ENCODE measurements at places on chromosomes 7 and 10.

DNA sequence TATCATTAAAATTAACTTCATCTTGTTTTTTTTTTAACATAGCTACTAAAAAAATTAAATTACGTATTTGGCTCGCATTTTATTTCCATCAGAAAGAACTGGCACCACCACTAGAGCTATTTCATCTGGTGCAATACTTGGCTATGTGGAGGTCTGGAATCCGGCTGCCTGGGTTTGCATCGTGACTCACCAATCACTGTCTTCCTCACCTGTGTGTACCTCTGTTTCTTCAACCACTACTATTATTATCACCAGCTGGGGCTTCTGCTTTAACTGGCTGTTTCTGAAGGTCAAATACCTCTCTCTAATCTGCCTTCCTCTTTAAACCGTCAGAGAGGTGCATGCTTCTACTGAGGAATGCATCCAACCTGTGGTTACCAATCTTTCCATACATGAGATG, 6.5 kb downstream of the WDR91 start:
- no peak for DNase-seq

GRCh38 chr7:108283252-108283651, 153.1 kb upstream of the LAMB4 start:
- no peak for DNase-seq

DNA sequence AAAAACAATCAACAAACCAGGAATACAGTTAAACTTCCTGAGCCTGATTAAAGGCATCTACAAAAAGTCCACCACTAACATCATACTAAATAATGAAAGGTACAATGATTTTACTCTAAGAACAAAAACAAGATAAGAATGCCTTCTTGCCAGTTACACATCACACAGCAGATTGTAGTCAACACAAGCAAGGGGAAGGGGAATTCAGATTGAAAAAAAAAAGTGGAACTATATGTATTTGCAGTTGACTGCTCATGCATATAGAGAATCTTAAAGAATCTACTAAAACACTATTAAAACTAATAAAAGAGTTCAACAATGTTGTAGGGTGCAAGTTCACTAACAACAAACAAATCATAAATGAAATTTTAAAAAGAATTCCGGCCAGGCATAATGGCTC, 28.5 kb downstream of the ZNF33B start:
- no peak for DNase-seq

- no peak for DNase-seq
These were observed 397.2 kb downstream of the SUGCT start for GRCh38 chr7:40531956-40532355.

GRCh38 chr10:107577221-107577620, 412.7 kb upstream of the SORCS1 start:
- no peak for DNase-seq

- no peak for DNase-seq
These were observed 19.4 kb upstream of the MINDY3 start for GRCh38 chr10:15879663-15880062.

- no peak for DNase-seq
These were observed 106.6 kb downstream of the GRID1 start for GRCh38 chr10:86259901-86260562.

DNA sequence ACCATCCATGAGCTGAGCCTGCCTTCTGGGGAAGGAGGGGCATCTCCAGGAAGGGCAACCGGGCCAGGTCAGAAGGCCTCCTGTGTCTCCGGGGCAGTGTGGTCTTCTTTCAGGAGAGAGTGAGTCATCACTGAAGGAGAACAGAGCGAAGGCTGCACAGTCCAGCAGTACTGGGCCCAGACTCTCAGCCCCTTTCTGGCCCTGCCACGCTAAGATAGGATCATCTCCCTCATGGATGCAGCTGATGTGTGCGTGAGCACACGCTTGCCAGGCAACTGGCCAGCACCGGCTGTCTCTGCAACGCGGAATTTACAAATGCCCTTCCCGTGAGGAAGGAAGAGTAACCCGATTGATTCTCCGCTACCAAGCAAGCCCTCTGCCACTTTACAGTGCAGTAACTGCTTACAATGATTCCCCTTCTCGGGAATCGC, 328.2 kb downstream of the TNS3 start:
- DNase-seq: no peak

- no peak for DNase-seq
These were observed 240.2 kb downstream of the BUB3 start for GRCh38 chr10:123394382-123394781.

- DNase-seq: no peak
These were observed 167.5 kb downstream of the ARHGAP12 start for GRCh38 chr10:31761156-31761555.

DNA sequence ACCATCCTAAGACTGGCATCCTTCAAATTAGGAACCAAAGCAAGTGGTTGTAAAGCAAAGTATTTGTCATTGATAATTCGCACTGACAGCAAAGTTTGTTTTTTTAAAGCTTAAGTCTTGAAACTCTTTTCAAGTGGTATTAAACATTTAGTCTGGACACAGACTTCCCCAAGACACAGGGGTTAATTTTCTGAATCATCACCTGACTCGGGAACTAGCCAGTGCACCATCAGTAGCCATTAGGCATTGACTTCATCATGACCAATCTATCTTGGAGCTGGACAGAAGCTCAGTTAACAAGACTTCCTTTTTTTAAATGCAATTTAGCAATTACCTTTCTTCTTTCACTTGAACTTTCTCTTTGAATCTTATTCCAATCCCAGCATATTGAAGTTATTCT, 210.6 kb downstream of the ZNF365 start:
- DNase-seq: no peak

- no peak for DNase-seq
These were observed 14.0 kb downstream of the KAZALD1 start for GRCh38 chr10:101075775-101076174.

GRCh38 chr10:106866244-106866845, 298.2 kb downstream of the SORCS1 start:
- no peak for DNase-seq

GRCh38 chr7:122885583-122886356, 490 bp downstream of the CADPS2 start:
- peak; percentile 18 for DNase-seq

GRCh38 chr10:13834581-13835286, 248.0 kb downstream of the PRPF18 start:
- no peak for DNase-seq

- no peak for DNase-seq
These were observed 179.2 kb upstream of the NAMPT start for GRCh38 chr7:106463851-106464611.

GRCh38 chr7:55561690-55562089, 10.6 kb downstream of the VOPP1 start:
- no peak for DNase-seq

GRCh38 chr7:82167558-82168314, 275.8 kb downstream of the CACNA2D1 start:
- DNase-seq: no peak

GRCh38 chr7:25206765-25207164, 21.5 kb downstream of the NPVF start:
- DNase-seq: no peak

DNA sequence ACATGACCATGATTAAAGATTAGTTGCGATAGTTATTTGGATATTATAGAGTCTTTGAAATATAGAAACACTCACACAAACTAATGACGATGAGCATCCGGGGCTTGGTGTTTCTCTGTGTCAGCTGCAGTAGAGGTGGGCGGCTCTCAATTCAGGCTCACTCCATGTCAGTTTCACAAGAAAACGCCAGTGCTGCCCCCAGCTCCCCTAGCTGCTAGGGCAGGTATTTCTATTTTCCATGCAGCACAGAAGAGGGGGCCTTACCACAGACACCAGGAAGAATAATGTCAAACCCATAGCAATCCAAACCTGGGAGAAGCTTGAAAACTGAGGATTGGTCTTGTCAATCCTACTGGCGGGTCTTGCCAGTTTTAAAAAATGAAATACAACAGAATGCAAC, 197.1 kb downstream of the PHTF2 start:
- DNase-seq: no peak

DNA sequence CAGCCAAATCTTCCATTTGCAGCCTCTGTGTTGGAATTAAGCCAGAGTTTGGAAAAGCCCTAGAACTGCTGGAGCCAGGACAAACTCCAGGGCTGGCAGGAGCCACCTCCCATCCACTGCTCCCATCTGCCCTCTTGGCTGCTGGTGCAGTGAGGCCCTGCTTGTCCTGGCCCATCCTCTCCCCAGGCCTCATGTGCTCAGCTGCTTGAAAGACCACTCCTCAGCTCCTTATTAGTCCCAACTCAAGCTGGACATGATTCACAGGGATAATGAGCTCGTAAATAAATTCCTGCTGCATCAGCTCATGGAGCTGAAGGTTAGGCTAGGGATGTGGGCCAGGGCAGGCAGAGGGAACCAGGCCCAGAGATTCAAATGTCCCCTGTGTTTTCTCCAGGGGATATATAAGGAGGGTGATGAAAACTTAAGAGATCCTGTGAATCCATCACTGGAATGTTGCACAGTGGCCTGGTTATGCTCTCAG, 282.8 kb downstream of the RPS24 start:
- DNase-seq: no peak

DNA sequence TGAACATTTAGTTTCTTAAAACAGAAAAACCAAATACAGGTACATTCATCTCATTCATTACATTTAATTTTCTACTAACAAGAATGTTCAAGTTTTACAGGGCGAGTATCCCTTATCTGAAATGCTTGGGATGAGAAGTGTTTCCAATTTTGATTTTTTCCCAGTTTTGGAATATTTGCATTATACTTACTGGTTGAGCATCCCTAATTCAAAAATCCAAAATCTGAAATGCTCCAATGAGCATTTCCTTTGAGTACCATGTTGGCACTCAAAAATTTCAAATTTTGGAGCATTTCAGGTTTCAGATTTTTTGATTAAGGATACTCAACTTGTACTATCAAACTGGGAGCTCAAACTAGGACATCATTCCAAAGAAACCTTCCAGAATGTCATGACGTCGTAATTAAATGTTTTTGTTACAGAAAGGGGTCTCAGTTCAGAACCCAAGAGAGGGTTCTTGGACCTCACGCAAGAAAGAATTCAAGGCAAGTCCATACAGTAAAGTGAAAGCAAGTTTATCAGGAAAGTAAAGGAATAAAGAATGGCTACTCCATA, 90.8 kb upstream of the PIK3CG start:
- DNase-seq: no peak

DNA sequence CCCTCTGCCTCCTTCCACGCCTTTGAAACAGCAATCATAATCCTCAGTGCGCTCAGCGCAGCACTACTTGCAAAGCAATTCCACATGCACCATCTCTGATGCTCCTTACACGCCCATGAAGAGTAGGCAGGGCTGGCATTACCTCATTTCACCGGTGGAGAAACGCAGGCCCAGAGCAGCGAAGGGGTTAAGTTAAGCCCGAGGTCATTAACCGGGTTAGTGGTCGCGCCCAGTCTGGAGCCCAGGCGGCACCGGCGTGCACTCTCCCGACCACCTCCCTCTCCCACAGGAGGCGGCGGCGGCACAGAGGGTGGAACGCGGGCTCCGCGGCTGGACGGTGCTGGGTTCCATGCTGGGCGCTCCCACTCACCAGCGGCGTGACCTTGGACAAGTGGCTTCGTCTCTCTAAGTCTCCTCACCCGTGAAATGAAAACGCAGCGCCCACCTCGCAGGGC, 515 bp downstream of the FASTK start:
- DNase-seq: no peak

GRCh38 chr7:155206318-155207020, 91.2 kb upstream of the INSIG1 start:
- DNase-seq: peak; percentile 78

GRCh38 chr10:111128331-111129180, 51.7 kb downstream of the ADRA2A start:
- DNase-seq: no peak

- DNase-seq: no peak
These were observed 27.1 kb upstream of the DNMBP start for GRCh38 chr10:100036850-100037249.

GRCh38 chr7:116529250-116529649, 4.4 kb downstream of the CAV1 start:
- no peak for DNase-seq

GRCh38 chr7:29858191-29858951, 52.1 kb downstream of the WIPF3 start:
- no peak for DNase-seq

- DNase-seq: no peak
These were observed 86.5 kb downstream of the HIPK2 start for GRCh38 chr7:139691253-139691781.

- DNase-seq: no peak
These were observed 21.6 kb downstream of the KCNH2 start for GRCh38 chr7:150956395-150957132.

DNA sequence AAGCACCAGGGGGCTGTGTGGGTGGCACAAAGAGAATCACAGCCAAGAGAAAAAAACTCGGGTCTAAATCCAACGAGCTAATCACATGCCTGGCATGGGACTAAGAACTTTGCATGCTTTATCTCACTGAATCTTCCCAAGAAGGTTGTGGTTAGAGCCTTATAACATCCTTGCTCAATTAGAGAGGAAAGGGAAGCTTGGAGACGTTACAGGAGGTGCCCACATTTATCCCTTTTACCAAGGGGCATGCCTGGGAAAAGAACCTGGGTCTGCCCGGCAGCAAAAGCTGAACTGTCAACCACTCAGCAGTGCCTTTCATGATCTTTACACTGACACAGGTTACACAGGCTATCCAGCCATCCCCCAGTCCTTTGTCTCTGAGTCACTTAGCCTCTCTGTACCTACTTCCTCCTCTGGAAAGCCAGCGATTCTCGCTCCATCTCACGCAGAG, 190.1 kb downstream of the PRPF18 start:
- DNase-seq: no peak

- no peak for DNase-seq
These were observed 113.8 kb downstream of the EBF3 start for GRCh38 chr10:129850316-129850715.

DNA sequence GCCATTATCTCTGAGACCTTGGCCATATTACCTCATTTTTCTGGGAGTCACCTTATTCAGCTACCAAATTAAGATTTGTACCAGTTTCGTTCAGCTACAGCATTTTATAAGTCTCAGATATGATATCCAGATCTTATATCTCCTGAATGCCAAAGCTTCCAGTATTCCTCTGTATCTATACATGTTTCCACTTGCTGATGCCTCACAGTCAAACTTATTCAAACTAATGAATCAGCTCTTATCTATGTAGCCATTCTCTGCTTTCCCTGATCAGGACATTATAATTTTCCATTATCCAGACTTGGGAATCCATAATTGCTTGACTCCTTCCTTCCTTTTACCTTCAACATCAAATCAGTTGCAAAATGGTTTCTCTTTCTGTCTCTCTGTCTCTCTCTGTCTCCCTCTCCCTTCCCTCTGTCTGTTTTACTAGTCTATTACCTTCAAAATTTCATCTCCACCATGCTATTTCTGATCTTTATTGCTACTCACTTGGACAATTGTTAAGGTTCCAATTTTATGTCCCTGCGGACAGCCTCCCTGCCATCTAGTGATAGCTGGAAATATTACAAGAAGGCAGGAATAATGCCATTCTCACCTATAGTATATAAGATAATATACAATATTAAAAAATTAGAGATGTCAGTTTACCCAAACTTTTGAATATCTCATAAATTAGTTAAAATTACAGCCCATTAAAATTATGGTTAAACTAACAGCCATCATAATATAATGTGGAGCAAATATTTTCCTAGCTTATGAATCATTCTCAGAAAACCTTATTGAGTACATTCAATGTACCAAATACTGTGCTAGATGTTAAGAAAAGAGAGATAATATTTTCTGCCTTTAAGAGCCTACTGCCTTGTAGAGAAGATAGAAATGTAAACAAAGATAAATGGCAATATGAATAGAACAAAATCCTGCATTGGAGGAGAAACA, 89.8 kb downstream of the PCLO start:
- DNase-seq: no peak

GRCh38 chr10:48599830-48600134, 5.1 kb downstream of the ARHGAP22 start:
- no peak for DNase-seq
